WERI-Rb-1 (cell line): ENCODE measurements at places on chromosomes 3 and 15.
A peak's percentile ranks its signal among the peaks of the same experiment; 100 is the strongest.

DNA sequence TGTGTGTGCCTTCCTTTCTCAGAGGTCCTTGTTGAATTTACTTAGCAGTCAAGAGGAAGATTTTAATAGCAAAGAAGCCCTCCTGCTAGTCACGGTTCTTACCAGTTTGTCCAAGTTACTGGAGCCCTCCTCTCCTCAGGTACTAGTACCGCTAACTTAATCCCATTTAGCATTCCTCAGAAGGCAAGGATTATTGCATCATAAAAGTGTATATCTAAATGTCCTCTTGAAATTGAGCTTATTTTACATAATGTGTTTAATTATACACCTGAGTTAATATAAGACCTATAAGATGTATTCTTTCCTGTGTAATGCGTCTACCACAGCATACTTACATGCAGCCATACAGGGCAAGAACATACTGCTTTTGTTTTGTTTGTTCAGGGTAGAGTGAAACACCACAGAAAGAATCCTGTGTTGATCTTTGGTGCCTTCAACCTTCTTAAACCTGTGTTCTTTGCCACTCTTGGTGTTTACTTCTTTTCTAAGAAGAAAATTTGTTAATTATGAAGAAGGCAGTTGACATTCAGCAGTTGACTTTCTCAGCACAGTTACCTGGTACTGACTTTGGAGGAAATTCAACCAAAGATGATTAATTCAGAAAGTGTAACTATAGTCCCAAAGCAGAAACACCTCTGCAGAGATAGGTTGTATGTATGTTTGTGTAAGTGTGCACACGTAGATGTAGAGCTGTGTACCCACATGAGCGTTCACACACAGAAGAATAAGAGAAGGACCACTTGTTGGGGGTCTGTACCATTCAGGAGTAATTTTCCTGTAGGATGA, 33.1 kb downstream of the POLG start:
- DNase-seq: no peak

- no peak for DNase-seq
Observed at GRCh38 chr3:79329154-79329553, 438.6 kb downstream of the ROBO1 start.

DNA sequence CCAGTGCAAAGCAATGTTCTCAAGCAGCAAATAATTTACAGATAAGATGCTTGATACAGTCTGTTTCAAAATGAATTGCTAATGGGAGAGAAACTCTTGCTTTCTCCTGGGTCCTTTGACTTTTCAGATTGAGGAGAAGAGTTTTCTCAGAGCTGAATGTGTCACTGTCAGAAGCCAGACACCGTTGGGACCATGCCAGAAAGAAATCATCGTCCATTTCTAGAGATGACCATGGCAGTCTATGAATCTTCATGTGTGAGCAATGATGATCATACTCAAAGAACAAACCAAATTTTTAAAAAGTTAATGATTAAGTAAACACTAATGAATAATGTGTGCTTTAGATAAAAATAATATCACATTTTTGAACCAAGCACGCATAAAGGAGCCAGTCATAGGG, 77.6 kb downstream of the ZNF385D start:
- no peak for DNase-seq

DNA sequence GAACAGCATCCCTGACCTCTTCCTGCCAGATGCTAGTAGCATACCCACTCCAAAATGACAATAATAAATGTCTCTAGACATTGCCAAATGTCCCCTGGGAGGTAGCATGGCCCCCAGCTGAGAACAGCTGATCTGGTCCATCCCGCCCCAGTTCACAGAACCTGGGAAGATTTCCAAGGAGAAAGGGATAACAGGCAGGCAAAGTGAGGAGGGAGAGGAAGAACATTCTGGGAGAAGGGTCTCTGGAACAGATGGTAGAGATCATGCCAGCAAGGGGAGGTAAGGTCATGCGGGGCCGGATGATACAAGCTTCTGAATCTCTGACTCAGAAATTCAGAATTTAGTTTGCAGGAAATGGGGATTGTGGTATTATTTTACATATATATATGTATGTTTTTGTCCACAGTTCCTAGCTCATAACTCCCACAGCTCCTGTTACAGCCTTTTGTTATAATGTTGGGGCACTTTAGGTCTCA, 192.7 kb downstream of the SUCLG2 start:
- peak; percentile 28 for DNase-seq

- peak; percentile 91 for DNase-seq
Observed at GRCh38 chr3:184335661-184336546, 1.5 kb upstream of the FAM131A start.

DNA sequence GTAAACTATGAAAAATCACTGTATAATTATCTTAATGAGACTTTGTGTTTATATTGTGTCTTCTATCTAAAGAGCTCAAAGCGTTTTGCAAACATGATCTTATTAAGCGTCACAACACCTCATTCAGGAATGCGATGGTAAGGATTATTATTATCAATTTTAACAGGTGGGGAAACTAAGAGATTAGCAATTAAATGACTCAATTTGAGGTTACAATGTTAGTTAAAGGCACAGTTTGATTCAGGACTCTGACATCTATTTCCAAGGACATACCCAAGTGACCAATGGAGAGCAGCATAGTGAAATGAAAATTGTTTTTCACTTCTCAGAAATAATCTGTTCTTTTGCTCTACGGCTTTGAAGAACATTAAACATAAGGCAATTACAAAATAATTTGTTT, 74.6 kb downstream of the FMN1 start:
- no peak for DNase-seq

- DNase-seq: peak; percentile 91
Observed at GRCh38 chr15:44536302-44536961, 515 bp upstream of the EIF3J start.

GRCh38 chr3:188906236-188906635, 265.5 kb upstream of the TPRG1 start:
- no peak for DNase-seq

DNA sequence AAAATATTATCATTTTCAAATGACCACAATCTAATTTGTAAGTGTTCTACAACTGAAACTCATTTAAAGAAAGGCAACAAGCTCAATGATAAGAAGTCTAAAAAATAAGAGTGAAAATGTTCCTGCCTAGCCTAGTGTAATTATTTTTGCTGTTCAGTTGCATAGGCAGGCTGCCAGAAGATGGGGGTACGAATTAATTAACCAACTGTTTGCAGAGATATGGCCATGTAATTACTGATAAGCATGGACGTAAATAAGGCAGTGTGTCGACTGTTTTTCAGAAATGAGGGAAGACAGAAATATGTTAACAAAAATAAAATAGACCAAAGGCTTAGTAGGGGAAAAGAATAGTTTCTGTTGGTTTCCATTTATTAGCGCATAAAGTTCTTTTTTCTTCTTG, 24.7 kb upstream of the SCAANT1 start:
- DNase-seq: no peak

DNA sequence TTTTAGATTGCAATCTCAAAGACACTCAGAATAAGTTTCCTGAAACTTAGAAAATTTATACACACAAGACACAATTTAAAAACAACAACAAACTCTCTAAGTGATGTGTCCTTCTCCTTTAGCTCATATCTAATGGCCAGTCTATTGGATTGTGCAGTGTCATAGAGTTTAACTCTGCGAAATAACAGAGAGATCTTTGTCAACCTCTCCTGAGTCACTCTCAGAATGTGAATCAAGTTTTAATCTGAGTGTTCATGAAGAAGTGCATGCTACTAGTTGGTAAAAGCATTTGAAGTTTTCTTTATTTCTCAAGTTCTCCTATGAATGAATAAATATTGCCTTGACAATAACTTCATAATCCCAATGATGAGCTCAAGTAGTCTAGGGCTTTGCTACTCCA, 284.5 kb upstream of the DNAJC19 start:
- no peak for DNase-seq

- DNase-seq: no peak
Observed at GRCh38 chr3:181794011-181794790, 82.5 kb downstream of the SOX2 start.

DNA sequence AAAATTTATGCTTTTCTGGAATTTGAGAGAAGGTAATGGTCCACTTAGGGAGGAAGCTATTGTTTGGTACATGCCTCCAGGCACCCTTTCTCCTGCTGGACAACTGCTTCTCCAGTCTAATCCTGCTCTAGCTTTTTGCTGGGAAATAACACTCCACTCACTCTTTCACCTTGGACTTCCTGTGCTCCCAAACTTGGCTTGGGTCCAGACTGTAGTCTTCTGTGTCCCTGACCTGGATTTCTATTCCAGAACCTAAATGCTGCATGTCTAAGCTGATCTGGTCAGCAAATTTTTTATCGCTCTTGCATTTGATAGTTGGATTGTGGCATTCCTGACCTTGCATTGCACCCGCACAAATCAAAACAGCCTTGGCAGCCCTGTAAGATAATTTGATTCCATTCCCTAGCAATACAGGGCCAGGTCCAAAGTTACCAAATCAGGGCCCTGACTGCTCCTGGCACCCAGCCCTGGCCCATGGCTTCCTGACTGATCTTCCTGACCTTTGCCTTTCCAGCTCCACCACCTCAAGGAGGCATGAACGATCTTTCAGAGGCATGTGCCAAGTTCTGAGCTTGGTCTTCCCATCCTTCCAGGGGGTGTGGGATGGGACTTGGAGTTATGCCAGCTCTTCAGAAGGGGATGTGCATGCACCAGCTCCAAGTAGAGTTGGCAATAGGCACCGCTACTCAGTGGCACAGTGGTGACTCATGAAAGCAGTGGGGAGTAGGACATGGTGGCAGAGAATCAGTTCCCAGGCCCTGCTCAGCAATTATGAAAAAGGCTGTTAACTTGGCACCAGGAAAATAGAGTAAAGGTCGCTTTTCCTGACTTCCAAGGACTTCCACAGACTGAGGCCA, 43.9 kb upstream of the GOLGA8J start:
- DNase-seq: no peak

GRCh38 chr15:45231864-45232562, 20.0 kb upstream of the SLC28A2 start:
- DNase-seq: no peak

DNA sequence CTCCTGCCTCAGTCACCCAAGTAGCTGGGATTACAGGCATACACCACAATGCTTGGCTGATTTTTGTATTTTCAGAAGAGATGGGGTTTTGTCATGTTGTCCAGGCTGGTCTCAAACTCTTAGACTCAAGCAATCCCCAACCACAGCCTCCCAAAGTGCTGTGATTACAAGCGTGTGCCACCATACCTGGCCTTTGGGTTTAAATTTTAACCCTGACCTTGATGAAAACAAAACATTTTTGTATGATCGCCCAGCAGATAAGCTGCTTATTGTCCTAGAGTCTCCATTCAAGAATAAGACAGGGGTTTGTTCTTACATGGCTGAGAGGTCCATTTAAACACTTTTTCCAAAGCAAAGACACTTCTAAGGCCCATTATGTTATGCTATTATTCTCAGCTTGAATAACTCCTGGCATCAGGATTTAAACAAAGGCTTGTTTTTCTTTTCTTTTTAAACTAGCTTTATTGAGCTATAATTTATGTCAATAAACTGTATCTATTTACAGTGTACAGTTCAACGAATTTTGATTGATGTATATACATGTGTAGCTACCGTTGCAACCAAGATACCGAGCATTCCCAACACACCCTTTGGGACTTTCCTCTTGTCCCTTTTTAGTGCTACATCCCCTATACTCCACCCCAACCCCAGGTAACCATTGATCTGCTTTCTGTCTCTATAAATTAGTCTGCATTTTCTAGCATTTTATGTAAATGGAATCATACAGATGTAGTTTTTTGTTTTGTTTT, 1.4 kb upstream of the MUC13 start:
- DNase-seq: no peak
